ENCODE measurements at places on chromosomes 1 and 21.

- no peak for DNase-seq
Observed at GRCh38 chr21:35423709-35424108, 374.6 kb upstream of the RUNX1 start.

- no peak for DNase-seq
Observed at GRCh38 chr1:20652300-20652699, 8.9 kb downstream of the DDOST start.

GRCh38 chr1:154240294-154240833 is 19.6 kb downstream of the UBAP2L start:
- no peak for DNase-seq

GRCh38 chr1:57832612-57833011 is 408.8 kb upstream of the DAB1 start:
- no peak for DNase-seq

GRCh38 chr21:33434770-33435360 is 31.7 kb downstream of the IFNGR2 start:
- DNase-seq, result no peak

GRCh38 chr1:39575191-39576015 is 1.2 kb downstream of the PABPC4 start:
- no peak for DNase-seq

DNA sequence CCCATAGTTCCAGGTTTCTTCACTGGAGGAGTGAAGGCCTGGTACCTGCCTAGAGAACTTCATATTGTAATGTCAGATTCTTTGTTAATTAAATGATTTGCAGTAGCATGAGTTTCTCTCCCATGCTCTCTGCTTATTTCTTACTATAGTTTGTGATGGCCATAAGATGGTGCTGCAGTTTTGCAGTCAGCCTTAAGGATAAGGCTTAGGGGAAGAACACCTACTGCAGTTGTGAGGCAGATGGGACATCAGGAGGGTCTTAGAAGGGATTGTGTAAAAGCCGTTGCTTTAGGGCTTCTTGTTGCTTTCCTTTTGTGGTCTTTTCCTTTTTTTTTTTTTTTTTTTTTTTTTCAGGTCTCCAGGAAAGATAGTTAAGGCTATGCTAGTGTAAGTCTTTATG is 61.8 kb downstream of the MACF1 start:
- DNase-seq, result no peak

DNA sequence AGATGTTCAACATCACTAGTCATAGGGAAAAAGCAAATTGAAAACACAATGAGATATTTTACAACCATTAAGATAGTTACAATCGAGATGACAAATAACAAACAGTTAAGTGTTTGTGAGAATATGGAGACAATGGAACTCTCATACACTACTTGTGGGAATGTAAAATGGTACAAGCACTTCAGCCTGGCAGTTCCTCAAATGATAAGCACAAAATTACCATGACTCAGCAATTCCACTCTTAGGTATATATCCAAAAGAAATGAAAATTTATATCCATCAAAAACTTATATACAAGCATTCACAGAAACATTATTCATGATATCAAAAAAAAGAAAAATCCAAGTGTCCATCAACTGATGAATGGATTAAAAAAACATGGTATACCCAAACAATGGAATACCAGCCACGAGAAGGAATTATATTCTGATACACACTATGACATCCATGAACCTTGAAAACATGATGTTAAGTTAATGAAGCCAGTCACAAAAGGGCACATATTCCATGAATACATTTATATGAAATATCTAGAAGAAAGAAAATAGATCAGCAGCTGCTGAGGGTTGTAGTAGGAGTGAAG is 76.4 kb downstream of the EVI5 start:
- DNase-seq, result no peak

- no peak for DNase-seq
Observed at GRCh38 chr21:43733529-43734071, 14.7 kb downstream of the PDXK start.

DNA sequence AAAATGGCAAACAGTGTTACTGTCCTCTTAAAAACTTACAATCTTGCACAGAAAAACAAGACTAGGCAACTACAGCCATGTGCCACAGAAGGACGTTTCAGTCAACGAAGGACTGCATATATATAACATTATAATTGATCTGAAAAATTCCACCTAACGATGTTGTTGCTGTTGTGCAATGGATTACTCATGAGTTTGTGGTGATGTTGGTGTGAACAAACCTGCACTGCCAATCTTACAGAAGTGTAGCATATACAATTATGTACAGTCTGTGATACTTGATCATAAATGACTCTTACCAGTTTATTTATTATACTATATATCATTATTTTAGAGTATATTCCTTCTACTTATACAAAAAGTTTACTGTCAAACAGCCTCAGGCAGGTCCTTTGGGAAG is 6.8 kb upstream of the VAMP4 start:
- no peak for DNase-seq

DNA sequence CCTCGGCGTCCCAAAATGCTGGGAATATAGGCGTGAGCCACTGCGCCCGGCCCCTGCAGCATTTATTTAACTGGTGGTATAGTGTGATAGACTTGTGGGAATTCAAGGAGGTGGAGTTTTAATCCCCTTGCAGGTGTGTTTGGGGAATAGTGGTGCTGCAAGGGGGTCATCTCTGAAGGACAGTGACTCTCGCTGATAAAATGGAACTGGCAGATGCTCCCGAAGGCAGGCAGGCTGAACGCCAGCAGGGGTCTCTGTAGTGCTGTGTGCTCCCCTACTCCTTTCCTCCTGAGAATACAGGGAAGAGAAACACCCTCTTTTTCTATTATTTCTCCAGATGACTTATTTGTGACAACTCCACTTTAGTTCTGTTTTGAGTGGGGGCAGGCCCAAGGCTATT is 4.0 kb downstream of the OSCP1 start:
- no peak for DNase-seq

DNA sequence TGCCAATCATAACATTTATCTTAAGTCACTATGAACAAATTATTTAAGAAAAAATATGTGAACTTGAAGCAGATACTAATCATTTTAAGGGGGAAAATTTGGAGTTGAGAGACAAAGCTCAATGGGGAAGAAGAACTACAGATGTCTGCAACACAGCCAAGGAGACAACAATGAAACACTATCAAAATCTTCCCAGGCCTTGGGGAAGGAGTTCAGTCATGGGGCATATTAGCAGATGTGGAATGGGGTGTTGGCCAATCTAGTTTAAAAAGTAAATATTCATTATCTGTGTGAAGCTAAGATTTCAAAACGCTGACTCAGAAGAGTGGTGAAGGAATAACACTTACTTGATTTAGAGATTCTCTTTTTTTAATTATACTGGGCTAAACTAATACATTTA is 671.6 kb upstream of the ZP4 start:
- no peak for DNase-seq

DNA sequence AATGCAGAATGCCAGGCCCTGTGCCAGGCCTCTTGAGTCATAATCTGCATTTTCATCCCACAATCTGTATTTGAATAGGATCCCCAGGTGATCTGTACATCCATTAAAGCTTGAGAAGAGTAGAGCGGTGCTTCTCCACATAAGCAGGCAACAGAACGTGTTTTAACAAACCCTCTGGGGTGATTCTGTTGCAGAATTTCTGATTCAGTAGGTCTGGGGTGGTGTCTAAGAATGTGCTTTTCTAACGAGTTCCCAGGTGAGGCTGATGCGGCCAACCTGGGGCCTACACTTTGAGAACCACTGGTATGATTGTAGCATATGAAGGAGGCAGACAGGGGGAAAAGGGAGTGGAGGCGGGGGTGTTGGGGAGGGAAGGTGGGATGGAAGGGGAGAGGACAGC is 78.4 kb upstream of the POU3F1 start:
- DNase-seq, result no peak

DNA sequence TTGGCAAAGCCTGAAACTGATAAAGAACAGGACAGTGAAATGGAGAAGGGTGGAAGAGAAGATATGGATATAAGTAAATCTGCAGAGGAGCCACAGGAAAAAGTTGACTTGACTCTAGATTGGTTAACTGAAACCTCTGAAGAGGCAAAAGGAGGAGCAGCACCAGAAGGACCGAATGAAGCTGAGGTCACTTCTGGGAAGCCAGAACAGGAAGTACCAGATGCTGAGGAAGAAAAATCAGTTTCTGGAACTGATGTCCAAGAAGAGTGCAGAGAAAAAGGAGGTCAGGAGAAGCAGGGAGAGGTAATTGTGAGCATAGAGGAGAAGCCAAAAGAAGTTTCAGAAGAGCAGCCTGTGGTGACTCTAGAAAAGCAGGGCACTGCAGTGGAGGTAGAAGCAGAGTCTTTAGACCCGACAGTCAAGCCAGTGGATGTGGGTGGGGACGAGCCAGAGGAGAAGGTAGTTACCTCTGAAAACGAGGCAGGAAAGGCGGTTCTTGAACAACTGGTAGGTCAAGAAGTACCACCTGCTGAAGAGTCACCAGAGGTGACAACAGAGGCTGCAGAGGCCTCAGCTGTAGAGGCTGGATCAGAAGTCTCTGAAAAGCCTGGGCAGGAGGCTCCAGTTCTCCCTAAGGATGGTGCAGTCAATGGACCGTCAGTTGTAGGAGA is 16.3 kb downstream of the CCDC17 start:
- no peak for DNase-seq

- DNase-seq, result no peak
Observed at GRCh38 chr21:45154511-45155508, 80.4 kb downstream of the ADARB1 start.

DNA sequence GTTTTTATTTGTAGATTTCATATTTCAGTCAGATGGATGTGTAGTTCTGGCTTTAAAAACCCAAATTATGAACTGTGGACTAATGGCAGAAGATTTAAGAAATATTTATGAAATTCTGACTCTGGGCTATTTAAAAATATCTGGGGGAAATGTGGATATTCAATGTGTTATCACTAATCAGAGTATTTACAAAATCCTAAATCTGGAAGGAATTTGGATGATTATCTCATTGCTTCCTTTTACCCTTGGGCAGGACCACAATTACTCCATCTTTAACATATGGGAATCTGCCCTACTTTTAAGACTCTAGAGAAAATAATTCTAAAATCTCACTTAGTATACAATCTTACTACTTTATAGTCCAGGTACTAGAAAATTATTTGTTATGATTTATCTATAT is 203.2 kb downstream of the PDE4B start:
- no peak for DNase-seq

- no peak for DNase-seq
Observed at GRCh38 chr21:38308532-38309119, 51.8 kb downstream of the KCNJ15 start.

- DNase-seq, result no peak
Observed at GRCh38 chr1:7403265-7404045, 367.6 kb upstream of the VAMP3 start.

DNA sequence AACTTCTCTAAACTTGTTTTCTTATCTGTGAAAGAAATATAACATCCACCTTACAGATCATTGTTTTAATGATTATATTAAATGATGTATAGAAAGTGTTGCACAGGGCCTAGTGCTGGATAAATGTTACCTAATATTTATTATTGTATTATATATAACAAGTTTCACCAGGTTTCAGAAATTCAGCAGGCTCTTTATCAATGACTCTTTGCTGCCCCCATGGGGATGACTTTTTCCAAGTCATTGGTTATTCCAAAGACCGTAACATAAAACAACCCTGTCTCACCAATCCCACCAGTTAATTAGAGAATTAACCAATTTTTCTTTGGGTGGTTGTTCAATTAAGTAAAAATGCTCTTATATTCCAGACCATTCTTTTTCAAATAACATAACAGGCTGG is 7.3 kb upstream of the DEDD start:
- no peak for DNase-seq

- DNase-seq, result no peak
Observed at GRCh38 chr1:116948046-116948445, 38.3 kb downstream of the PTGFRN start.

GRCh38 chr1:7317888-7318287 is 453.2 kb upstream of the VAMP3 start:
- DNase-seq, result no peak

- no peak for DNase-seq
Observed at GRCh38 chr1:55010194-55010886, 11.6 kb downstream of the BSND start.

DNA sequence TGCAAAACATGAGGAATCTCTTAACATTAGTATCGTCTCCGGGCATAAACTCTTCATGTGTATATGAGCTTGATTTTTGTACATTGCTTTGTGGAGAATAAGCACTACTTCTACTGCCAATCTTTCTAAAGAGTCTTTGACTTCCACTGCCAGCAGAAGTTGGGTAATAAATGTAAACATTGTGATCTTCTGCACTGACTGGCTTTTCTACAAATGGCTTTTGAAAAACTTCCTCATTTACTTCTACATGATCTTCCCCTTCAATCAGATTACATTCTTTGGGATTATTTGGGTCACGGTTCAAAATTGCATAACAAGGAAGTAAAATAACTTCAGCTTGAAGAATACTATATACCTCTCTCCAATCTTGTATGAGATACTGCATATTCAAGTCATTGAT is 30.4 kb upstream of the SLC44A5 start:
- DNase-seq, result no peak

DNA sequence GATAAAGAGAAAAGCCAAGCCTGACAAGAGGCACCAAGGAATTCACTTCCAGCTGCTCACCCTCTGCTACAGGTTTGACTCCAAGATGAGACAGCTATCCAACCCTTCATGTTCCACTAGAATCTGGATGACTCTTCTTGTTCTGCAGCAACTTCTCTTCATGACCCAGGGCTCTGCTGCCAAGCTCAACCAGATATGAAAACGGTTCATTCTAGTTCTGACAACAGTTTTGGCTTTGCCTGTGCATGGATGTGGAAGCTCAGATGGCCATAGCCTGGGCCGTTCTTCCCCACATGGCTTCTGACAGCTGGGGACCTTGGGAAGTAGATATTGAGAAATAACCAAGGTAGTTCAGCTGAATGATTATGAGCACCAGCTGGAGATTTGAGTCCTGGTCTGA is 13.7 kb downstream of the PI4KB start:
- no peak for DNase-seq

DNA sequence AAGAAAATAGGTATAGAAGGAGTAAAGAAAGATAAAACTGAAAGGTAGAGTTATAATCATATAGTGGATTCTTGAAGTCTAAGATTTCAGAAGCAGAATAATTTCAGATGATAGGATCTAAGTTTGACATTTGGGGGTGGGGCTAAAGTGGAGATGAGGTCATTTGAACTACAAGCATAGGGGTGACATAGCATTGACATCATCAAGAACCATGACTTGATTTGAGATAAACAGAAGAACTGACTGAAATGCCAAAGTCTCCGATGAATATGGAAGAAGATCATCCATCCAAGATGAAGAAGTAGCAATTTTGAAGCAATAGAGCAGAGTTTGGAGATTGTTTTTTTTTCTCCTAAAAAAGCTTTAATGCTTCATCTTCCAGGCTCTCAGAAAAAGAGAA is 122.3 kb downstream of the MACF1 start:
- DNase-seq, result no peak

DNA sequence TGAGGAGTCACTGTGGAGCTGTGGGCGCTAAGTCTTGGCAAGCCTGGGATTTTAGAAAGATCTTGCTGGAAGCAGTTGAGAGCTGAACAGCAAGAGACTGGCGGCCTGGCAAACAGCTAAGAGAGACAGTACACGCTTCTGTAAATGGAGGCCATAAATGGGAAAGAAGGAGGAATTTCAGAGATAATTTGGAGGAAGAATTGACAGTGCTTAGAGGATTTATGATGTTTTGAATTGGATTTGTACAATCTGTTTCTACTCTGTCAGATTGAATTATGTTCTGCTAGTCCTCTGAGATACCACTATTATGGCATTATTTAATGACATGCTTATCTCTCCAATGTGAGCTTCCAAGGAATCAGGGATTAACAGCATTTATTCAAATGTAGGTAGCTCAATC is 50.1 kb downstream of the ABCA4 start:
- no peak for DNase-seq

- DNase-seq, result no peak
Observed at GRCh38 chr1:55140546-55140983, 74.6 kb downstream of the USP24 start.

GRCh38 chr1:199157494-199157893 is 518.7 kb downstream of the PTPRC start:
- no peak for DNase-seq

Measured in C1 segment of cervical spinal cord (tissue), 14 donors.